ENCODE measurements at places on chromosomes 3 and 15. TPM values are rescaled to one million over a fixed set of nuclear protein-coding genes. Genes with fewer than 3 reads are reported as not detected.

The OR5H2 gene
- total RNA-seq = not detected

The DPPA4 gene
- total RNA-seq = 155 TPM

The GPR62 gene
- total RNA-seq = 0.18 TPM

DNA sequence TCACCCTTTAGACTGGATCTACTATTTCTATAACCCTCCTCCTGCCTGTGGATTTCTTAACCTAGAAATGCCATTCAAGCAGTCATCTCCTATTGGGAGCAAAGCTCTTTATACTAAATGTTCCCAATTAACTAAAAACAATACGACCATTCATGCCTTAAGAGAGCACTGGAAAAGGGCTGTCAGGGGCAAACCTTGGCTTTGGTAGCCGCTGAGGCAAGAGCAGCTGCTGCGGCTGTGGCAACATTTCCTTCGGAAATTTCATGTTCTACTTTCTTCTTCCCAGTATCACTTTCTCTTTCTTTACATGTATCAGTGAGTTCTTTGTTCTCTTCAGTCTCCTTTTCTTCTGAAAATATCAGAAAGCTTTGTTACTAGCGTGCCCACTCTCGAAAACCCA lies 56.3 kb upstream of the CSPG5 start:
- peak overlapping the region; percentile 70 for H3K27ac ChIP-seq
- H3K36me3 ChIP-seq = peaks cover 24% of the 10 kb centered on the region
- peaks cover 37% of the 10 kb centered on the region for H3K4me1 ChIP-seq
- H3K27me3 ChIP-seq = no peaks in the 10 kb centered on the region
- no peak for DNase-seq

GRCh38 chr3:88090681-88091080 lies 31.6 kb downstream of the ZNF654 start:
- no peaks in the 10 kb centered on the region for H3K4me1 ChIP-seq
- peaks cover 29% of the 10 kb centered on the region for H3K36me3 ChIP-seq
- H3K4me3 ChIP-seq = no peak overlapping the region
- no peak for DNase-seq
- H3K27me3 ChIP-seq = no peaks in the 10 kb centered on the region

- DNase-seq = no peak
- H3K27me3 ChIP-seq = no peaks in the 10 kb centered on the region
- peaks cover 2% of the 10 kb centered on the region for H3K36me3 ChIP-seq
- H3K4me3 ChIP-seq = no peak overlapping the region
- H3K4me1 ChIP-seq = peaks cover 30% of the 10 kb centered on the region
Observed at GRCh38 chr3:71689291-71689690, 35.9 kb downstream of the EIF4E3 start.

Data from neural crest cell (in vitro differentiated cells).